Effector memory CD8-positive, alpha-beta T cell (primary cell): ENCODE measurements at places on chromosomes 16 and 17.

GRCh38 chr17:4913994-4914393 lies 11.1 kb upstream of the CHRNE start:
- H3K36me3 ChIP-seq = peaks cover 8% of the 10 kb centered on the region
- no peak overlapping the region for H3K27ac ChIP-seq
- H3K4me3 ChIP-seq = no peak overlapping the region
- no peaks in the 10 kb centered on the region for H3K4me1 ChIP-seq
- H3K27me3 ChIP-seq = no peaks in the 10 kb centered on the region

- H3K4me1 ChIP-seq = peaks cover 62% of the 10 kb centered on the region
- H3K4me3 ChIP-seq = peak overlapping the region; percentile 32
- peak overlapping the region; percentile 67 for H3K27ac ChIP-seq
These were observed 16.9 kb downstream of the CREBBP start for GRCh38 chr16:3863587-3863986.

DNA sequence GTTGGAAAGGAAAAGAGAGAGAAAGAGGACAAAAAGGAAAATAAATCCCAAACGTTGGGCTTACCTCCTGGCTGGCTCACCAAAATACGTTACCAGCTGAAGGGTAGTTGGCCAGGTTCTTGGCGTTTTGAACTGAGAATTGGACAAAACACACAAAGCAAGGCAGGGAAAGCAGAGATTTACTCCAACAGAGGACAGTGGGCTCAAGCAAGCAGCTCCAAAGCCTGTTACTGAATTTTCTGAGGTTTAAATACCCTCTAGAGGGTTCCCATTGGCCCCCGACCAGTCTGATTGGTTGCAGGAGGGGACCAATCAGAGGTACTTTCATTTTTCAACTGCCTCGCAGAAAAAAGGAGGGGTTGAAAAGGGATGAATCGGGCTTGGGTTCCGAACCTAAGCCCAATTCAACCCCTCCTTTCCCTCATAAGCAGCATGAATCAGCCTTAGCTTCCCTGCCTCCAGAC lies 55.6 kb upstream of the ALOX12 start:
- peaks cover 3% of the 10 kb centered on the region for H3K4me1 ChIP-seq
- DNase-seq = no peak
- no peak overlapping the region for H3K27ac ChIP-seq

- H3K36me3 ChIP-seq = no peaks in the 10 kb centered on the region
- no peaks in the 10 kb centered on the region for H3K4me1 ChIP-seq
- DNase-seq = no peak
- no peaks in the 10 kb centered on the region for H3K27me3 ChIP-seq
These were observed 1503.0 kb upstream of the CDH8 start for GRCh38 chr16:63539276-63539675.

DNA sequence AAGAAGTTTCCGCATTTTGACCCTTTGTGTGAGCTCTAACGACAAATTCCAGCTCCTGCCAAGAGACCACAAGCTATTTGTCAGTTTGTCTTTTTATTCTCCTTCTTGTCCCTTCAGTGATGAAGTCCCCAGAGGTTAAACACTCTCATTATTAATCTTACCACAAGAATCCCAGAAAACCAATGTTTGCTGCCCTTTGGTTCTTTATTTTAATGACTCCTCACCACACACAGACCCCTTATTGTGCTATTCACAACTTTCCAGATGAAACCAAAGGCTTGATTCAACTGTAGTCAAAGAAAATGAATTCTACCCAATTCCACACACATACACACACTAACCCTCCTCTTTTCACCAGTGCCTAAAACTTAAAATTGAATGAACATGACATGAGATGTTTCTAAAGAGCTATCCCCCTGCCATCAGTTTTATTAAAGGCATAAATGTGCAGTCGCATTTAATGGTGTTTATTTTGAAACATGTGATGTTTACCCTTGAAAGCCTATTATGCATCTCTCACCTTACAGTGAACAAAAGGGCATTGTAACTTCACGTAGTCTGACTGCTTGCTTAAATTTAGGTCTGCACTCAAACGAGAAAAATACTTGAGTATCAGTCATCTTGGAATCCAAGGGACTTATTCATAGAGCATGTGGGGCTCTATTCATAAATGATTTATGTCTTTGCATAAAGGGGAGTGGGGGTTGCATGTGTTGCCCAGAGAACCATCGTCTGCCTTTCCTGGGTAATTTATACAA lies 44.1 kb downstream of the PCTP start:
- H3K4me1 ChIP-seq = no peaks in the 10 kb centered on the region
- peaks cover 6% of the 10 kb centered on the region for H3K27me3 ChIP-seq
- H3K36me3 ChIP-seq = no peaks in the 10 kb centered on the region
- no peak for DNase-seq
- no peak overlapping the region for H3K27ac ChIP-seq

DNA sequence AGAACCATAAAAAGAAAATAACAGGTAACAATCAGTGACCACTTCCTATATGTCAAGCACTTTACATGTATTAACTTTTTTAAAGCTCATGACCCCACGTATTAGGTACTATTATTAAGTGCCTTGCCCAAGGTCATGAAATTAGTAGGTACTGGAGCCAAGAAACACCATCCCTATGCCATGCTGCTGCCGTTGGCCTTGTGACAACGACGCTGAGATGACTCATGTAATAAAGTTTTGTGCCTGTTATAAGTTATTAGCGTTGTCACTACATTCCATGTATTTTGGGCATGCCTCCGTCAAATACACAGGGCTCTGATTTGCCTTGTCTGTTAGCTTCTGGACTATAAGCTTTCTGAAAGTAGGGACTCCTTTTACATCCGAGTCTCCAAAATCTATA lies 1.4 kb downstream of the BBS2 start:
- H3K36me3 ChIP-seq = peaks cover 14% of the 10 kb centered on the region
- no peak for DNase-seq
- H3K4me3 ChIP-seq = peak overlapping the region; percentile 81

DNA sequence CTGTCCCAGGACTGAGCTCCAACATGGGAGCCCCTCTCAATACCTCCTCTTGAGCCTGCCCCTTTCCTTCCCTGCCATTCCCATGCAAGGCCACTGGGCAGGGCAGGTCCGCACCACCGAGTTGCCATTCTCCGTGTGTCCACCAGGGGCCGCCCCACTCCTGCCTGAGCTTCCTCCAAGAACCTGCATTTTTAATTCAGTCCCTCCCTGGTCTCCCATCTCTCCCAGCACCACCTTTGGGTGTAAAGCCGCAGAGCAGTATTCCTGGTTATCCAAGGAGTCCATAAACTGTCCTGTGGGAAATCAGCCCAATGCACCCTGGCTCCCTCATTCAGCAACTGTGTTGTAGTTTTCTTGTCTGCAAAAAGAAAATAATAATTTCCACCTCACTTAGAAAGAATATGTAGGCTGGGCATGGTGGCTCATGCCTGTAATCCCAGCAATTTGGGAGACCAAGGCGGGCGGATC lies 15.9 kb upstream of the ANKRD40CL start:
- H3K4me1 ChIP-seq = peaks cover 33% of the 10 kb centered on the region
- H3K4me3 ChIP-seq = peak overlapping the region; percentile 62
- H3K27me3 ChIP-seq = no peaks in the 10 kb centered on the region
- DNase-seq = peak; percentile 78
- no peak overlapping the region for H3K27ac ChIP-seq
- H3K36me3 ChIP-seq = peaks cover 14% of the 10 kb centered on the region

GRCh38 chr16:30740364-30741251 lies 7.6 kb upstream of the PHKG2 start:
- peak overlapping the region; percentile 68 for H3K27ac ChIP-seq
- peaks cover 12% of the 10 kb centered on the region for H3K4me1 ChIP-seq
- no peaks in the 10 kb centered on the region for H3K27me3 ChIP-seq
- H3K4me3 ChIP-seq = no peak overlapping the region

GRCh38 chr16:86314402-86315025 lies 195.8 kb upstream of the FOXF1 start:
- no peak overlapping the region for H3K27ac ChIP-seq
- peaks cover 12% of the 10 kb centered on the region for H3K27me3 ChIP-seq
- no peak overlapping the region for H3K4me3 ChIP-seq
- no peaks in the 10 kb centered on the region for H3K4me1 ChIP-seq
- no peak for DNase-seq
- no peaks in the 10 kb centered on the region for H3K36me3 ChIP-seq

GRCh38 chr17:14744761-14745473 lies 444.0 kb downstream of the HS3ST3B1 start:
- no peak for DNase-seq
- H3K4me3 ChIP-seq = no peak overlapping the region
- peaks cover 23% of the 10 kb centered on the region for H3K27me3 ChIP-seq
- no peak overlapping the region for H3K27ac ChIP-seq
- no peaks in the 10 kb centered on the region for H3K36me3 ChIP-seq
